ENCODE measurements at places on chromosomes 1 and 21.

GRCh38 chr1:221810406-221810805 is 68.5 kb upstream of the DUSP10 start:
- DNase-seq = no peak

- no peak for DNase-seq
These were observed 57.7 kb downstream of the PRRX1 start for GRCh38 chr1:170721621-170722020.

- DNase-seq = no peak
These were observed 125.6 kb upstream of the LMO4 start for GRCh38 chr1:87202922-87203655.

DNA sequence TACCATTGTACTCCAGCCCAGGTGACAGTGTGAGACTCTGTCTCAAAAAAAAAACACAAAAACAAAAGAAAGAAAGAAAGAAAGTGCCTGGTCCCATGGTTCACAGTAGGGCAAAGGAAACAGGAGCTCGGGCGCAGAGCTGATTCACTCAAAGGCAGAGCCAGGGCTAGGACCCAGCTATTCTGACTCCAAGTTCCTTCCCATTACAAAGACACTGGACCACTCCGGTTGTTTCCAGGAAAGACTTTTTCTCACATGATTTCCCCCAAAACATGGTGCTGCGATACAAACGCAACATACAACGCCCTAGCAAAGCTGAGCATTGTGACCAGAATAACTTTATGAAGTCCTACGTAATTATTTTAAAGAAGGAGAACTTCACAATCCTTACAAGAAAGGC is 10.7 kb downstream of the ABCG1 start:
- no peak for DNase-seq
